Activated T-helper 1 cell treated with anti-CD3 and anti-CD28 coated beads, Interleukin-2, amount 50 U/mL, for 16 hours (primary cell): ENCODE measurements at places on chromosomes 2 and 18.

- DNase-seq = no peak
Observed at GRCh38 chr2:135473567-135473966, 57.5 kb downstream of the ZRANB3 start.

GRCh38 chr2:121099329-121100290 lies 185.4 kb downstream of the TFCP2L1 start:
- DNase-seq = no peak

GRCh38 chr2:241855245-241855887 lies 3.3 kb downstream of the PDCD1 start:
- no peak for DNase-seq

DNA sequence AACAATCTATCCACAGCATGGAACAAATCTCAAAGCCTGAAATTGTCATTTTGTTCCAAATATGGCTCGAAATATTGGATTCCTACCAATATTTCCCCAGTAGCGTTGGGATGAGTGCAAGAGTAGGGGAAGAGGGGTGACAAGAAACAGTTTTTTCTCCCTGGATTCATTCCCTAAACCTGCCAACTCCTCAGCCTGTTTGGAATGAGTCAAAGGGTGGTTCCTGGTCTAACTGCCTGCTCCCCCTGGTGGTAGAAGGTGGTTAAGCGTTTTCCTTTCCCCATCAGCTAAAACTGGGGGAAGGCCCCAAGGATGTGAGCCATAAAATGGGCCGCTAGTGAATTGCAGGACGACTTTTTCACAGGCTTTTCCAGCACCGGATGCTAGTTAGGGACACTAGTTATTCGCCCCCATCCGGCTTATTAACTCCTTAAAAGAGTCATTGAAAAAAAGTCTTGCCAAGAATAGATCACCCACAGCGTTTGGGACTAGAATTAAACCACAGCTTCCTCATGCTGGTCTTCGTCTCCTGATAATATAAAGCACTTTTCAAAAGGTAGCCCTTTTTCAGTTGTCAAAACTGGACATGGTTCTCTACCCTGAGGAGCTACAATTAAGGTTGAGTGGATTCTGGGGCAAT lies 72.5 kb downstream of the DHRS9 start:
- DNase-seq = peak; percentile 30

- peak; percentile 38 for DNase-seq
Observed at GRCh38 chr2:226799211-226799975, at the start of gene IRS1. Gene IRS1 (minus strand): TSS chr2:226799820. CDS start chr2:226798738, 1,082 bp downstream.

GRCh38 chr2:238919307-238919706 lies 71.4 kb downstream of the TWIST2 start:
- DNase-seq = no peak

DNA sequence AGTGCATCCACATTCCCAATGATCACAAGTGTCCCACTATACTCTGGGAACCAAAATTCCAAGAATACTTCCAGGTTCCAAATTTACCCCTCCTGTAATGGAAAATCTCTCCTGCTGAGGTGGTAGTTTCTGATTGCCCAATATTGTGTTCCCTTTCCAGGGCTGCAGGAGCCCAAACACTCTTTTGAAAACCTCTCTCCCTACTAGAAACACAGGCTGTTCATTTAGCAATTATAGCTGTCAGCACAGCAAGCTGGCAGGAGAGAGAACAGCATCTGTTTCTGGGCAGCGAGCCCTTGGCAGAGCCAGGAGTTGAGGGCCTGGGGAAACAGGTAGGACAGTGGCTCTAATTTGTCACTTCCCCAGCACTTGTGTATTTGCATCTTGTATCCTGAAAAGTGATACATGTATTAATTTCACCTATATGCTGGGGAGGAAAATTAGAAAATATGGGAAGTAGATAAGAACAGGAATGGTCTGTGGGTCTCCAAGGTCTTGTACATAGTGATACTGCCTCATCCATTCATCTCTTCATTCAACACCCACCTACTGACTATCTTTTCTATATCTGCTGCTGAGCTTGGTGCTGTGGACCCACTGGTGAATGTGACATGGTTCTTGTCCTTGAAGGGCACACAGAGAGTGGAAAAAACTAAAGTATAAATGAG lies 16.9 kb upstream of the PAIP2B start:
- DNase-seq = no peak

DNA sequence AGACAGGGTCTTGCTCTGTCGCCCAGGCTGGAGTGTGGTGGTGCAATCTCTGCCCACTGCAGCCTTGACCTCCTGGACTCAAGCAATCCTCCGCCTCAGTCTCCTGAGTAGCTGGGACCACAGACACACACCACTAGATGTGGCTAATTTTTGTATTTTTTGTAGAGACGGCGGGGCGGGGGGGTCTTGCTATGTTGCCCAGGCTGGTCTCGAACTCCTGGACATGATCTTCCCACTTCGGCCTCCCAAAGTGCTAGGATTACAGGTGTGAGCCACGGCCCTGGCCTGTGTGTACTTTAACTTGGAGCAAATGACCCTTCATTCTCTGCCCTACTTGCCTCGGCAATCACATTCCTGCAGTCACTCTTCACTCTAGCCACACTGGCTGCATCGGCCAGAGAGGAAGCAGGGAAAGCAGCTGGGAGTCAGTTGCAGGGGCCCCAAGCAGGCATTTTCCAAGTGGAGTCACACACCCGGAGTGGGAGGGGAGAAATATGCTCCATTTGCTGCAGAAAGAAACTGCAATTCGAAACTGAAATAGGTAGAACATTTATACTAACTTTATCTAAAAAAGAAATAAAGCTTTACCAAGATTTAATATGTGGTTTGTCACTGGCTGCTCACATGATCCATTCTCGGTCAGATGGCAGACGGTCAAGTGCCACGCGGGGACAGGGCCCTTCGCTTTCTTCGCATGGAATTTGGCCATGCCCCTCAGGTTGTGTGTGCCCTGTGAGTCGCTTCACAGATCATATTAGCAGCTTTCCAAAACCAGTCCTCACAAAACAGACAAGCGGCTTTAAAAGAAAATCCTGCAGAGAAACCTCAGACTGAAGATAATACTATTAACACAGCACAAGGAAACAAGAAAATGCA lies 37.1 kb downstream of the FAM161A start:
- no peak for DNase-seq

- no peak for DNase-seq
Observed at GRCh38 chr2:138185827-138186226, 221.6 kb downstream of the HNMT start.

DNA sequence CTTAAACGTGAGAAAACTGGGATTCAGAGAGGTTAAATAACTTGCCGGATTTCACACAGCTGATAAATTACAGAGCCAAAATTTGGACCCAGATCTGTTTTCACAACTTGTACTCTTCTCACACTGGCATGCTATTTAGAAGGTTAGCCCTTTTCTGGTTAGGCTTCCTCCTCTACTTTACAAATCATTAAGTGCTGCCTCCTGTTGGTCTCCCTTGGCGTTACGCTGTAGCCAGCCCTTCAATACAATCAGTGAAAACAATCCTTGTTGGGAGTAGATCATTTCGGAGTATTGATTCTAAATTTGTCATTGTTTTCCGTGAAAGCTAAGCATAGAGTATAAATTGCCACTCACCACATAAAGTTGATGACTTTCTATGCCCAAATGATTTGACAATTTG lies 153.5 kb downstream of the ARHGAP15 start:
- no peak for DNase-seq

DNA sequence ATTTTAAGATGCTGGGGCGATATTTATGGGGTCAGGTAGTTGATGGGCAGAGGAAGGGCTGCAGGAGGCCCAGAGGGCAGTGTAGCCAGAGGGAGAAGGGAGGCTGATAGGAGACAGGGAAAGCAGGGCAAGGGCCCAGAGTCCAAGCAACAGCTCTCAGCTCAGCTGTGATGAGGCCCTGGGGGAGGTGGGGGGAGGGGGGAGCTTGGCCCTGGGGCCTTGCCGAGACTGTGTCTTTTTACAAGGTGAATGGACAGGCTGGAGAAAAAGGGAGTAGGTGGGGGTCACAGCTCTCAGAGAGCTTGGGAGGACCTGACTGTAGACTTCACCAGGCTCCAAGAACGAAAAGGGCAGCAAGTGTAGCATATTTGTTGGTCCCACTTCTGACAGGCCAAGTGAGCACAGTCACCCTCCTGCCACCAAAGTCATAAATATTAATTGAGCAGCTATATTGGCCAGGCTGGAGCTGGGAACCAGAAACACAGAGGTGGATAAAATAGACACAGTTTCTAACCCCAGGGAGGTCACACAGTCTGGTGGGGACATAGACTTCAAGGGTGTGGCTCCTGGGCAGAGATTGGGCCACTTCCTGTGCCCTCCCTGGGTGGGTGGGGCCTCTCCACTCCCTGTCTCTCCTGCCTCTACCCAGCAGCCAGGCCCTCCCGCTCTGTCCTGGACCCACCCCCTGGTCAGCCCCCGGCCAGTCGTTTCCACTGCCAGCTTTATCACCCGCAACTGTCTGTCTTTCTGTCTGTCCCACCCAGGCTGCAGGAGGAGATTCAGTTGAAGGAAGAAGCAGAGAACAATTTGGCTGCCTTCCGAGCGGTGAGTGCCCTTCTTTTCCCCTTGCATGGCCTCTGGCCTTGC lies 1.4 kb downstream of the DES start:
- no peak for DNase-seq

DNA sequence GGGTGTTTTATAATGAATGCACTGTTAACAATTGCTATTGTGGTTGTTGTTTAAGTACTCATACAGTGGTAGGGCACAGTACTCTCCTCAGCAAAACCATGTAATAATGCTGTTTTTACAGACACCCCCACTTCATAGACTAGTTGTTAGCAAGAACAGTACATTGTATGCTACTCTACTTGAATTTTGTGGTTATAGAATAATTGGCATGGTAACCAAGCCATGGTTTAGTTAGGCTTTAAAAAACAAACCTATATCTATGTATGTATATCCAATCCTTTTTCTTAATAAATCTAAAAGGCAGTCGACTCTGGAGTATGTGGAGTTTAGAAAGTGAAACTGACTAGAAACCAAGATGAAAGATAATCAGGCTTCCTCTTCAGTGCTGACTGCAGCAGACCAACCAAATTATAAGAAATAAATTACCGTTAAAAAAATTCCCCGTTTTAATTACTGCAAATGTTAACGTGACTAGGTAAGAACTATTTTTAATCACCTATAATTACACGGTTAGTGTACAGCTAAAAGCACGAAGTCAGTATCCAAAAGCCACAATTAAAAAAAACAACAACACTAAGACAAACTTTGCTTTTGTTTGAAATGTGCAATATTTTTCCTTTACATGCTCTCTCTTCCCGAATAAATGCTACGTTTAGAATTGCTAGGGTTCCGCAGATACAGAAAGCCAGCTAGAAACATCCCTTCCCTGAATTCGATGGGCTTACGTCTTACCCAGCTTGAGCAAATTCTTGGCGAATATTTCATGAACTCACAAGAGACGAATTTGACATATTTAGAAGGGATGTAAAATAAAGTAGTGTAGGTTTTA lies 113.3 kb upstream of the SERTAD2 start:
- DNase-seq = no peak
